ENCODE measurements at places on chromosomes 3 and 15.

DNA sequence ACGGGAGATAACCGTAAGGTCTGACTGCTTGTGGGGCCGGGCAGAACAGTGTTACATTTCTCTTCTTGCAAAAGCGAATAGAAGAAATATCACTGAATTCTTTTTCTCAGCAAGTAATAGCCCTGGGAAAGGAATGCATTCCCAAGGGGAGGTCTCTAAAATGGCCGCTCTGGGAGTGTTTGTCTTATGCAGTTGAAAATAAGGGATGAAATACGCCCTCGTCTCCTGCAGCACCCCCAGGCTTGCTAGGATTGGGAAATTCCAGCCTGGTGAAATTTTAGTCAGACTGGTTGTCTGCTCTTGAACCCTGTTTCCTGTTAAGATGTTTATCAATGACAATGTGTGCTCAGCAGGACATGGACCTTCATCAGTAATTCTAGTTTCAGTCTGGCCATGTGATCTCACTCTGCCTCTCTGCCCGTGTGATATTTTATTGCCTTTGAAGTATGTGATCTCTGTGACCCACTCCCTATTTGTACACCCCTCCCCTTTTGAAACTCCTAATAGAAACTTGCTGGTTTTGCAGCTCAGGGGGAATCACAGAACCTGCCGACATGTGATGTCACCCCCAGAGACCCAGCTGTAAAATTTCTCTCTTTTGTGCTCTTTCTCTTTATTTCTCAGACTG is 715.6 kb downstream of the ROBO1 start:
- DNase-seq = no peak

GRCh38 chr15:59437142-59437816 is 707 bp upstream of the FAM81A start:
- DNase-seq = no peak

DNA sequence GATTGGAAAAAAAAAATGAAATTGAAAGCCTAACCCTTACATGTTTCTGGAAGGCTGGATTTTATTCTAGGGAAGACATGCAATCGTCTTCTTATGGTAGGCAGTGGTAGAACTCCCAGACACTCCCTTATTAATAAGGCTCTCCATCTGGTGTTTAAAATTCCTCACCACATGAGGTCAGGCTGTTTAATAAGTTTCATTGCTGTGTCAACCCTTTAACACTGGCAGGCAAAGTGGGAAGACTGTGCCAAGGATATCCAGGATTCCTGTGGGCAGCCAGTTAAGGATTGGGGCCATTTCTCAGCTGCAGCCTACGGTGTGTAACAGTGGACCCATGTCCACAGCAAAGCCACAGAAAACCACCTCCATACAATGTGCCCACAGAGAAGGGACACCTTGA is 225.5 kb upstream of the CHRM5 start:
- no peak for DNase-seq

- DNase-seq = no peak
Measured at GRCh38 chr3:43259626-43260025, 26.7 kb upstream of the SNRK start.

Data from activated CD4-positive, alpha-beta memory T cell treated with anti-CD3 and anti-CD28 coated beads, Interleukin-2, amount 10 ng/mL, durations not matched to agents 7 days and 5 days (primary cell).